ENCODE measurements at places on chromosomes 7 and 10.

DNA sequence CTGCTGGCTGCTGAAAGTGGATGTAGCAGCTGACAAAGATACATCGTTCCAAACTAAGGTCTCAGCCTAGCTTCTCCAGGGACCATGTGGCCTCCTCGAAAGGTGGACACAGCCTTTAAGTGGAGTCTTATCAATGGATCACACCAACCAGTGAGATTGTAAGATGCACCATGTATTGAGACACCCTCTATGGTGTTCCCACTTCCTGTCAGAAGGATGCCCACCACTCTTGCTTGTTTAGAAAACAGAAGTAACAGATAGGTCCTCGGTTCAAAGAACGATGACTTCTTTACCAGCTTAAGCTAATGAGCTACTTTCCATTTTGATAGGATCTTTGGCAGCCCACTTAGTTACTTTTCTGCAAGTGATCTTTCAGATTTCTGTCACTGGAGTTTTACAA lies 34.3 kb downstream of the SLC25A13 start:
- DNase-seq, result no peak

DNA sequence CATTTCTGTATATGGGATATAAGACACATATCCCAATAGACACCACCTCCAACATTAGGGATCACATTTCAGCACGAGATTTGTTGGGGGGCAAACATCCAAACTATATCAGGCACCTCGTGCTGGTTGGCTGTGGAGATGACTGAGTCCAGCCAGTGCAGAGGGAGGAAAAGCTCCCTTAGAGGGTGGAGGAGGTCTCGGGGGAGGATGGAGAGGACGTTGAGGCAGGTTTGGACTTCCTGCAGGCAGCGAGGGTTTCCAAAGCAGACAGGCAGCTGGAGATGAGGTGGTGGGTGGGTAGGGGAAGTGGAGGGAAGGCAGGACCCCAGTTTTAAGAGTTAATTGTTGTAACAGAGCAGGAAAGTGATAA lies 56.7 kb downstream of the EEPD1 start:
- no peak for DNase-seq

DNA sequence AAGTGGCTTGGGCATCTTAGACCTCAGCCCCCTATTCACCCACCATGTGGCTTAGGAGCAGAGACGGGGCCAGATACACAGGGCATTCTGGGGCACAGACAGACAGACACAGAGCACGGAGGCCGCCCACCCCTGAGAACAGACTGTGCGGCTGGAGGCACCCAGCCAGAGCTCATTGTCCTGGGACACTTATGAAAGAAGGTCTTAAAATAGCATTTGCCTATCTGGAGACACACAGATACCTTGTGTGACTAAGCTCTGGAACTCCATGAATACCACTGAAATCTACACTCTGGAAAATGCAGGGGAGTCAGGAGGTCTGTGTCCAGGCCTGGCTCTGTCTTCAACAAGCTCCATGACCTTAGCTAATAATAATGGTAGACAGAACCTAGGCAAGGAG lies 41.4 kb upstream of the ADO start:
- DNase-seq, result no peak

DNA sequence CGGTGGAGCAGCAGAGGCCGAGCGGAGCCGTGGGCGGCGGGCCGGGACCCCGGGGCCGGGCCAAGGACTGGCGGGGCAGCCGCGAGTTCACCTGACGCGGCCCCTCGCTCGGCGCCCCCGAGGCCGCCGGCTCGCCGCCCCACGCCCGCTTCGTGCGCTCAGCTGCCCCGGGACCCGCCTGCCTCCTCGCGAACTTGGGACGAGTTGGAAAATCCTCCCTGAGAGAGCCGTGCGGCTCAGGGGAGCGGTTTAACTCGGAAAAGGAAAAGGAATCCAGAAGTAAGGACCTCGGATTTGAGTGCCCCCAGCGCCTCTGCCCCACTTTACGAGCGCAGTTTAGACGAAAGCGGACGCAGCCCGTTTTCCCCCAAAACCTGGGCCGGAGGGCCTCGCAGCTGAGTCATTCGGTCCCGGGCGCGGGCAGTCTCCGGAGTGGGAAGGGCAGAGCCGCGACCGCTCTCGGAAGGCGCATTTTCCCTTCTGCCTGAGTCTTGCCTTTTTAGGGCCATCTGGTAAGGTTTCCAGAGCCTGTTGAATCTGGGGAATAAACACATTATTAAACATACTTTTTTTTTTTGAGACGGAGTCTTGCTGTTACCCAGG lies 744 bp downstream of the CREM start:
- DNase-seq, result peak; percentile 53

- no peak for DNase-seq
Observed at GRCh38 chr10:8438603-8439002, 384.1 kb downstream of the GATA3 start.

DNA sequence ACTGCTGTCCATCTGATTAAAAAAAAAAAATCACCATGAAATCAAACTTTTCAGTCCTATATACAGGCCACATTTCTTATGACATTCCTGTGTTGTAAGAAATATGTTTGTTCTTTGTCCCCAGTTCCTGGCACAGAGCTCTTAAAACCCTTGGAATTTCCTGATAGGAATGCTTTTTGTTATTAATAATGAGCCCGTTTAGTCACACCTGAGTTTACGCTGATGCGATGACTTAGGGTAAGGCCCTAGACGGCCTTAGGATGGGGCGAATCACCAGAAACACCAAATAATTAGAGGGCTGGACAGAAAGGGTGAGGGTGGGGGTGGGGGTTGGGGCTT lies 17.5 kb downstream of the TSPAN15 start:
- no peak for DNase-seq

GRCh38 chr7:107233981-107234380 lies 65.2 kb downstream of the HBP1 start:
- no peak for DNase-seq

DNA sequence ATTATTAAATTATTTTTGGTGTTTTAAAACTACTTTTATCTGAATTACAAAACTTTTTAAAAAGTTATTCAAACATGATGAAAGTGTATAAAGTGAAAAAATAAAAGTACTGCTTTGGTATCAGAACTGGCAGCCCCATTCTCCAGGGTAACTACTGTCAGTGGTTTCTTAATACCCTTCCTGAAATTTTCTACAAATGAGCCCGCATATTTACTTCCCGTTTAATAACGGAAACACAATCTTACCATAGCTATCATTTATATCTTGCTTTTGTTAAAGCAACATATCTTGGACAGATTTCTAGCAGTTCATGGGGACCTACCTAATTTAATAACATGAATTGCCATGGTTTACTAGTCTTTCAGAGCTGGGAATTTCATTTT lies 249.9 kb downstream of the RNLS start:
- no peak for DNase-seq

DNA sequence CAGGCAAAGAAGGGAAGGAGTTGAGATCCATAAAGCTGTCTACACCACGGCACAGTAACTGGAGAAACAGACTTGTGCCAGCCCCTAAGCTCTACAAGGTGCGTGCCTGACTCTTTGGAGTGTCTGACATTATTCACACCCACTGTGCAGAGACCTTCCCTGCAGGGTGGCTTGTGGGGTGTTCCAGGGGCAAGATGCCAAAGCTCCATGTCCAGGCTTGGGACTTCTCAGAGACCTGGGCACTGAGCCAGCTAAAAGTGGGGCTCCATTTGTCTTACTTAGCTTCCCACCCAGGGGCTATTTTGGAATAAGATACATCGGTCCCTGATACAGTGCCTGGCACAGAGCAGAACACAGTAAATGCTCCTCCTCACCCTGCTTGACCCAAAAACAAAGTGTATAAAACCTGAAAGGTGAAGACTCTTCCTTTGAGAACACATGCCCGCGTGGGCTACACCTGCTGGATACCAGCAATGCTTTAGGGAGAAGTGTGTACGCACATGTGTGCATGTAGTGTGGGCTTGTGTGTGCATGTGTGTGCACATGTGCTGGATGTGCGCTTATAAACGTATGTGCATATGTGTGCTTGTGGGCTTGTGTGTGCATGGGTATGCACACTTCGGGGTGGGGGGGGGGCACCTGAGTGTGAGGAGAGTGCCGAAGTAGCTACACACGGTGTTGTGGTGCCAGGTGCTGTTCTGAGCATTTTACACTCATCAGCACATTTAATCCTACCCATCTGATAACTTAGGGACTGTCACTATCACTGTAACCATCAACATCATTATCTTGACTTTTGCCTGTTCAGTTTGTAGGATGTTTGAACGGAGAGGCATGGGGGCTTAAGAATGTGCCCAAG lies 143.0 kb downstream of the ARHGAP22 start:
- DNase-seq, result peak; percentile 1

DNA sequence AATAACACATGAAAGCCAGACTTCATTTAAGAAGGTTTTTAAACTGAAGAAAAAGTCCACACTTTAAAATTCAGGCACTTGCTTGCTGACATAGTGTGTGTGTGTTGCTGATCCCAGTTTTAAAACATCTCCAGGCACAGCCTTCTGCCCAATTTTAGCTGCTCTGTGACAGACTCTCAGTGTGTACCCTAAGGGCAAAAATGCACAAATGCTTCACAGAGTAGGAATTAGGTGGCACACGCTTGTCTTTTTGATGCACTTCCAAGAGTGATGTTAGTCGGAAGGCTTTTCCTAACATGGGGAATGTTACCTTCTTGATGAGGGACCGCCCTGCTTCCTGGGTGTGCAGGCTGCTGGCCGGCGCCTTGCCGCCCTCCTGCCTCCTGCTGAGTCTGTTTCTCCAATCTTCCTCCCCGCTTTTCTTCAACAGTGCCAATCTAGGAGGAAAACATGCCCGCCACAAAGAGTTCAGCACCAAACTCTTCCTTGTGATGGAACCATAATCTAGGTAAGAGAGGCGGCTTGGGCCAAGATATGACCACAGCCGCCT lies 122.3 kb downstream of the SVIL start:
- no peak for DNase-seq

- no peak for DNase-seq
Observed at GRCh38 chr10:72801263-72801868, 92.2 kb upstream of the OIT3 start.

GRCh38 chr10:90130321-90131086 lies 429.1 kb downstream of the KIF20B start:
- no peak for DNase-seq

DNA sequence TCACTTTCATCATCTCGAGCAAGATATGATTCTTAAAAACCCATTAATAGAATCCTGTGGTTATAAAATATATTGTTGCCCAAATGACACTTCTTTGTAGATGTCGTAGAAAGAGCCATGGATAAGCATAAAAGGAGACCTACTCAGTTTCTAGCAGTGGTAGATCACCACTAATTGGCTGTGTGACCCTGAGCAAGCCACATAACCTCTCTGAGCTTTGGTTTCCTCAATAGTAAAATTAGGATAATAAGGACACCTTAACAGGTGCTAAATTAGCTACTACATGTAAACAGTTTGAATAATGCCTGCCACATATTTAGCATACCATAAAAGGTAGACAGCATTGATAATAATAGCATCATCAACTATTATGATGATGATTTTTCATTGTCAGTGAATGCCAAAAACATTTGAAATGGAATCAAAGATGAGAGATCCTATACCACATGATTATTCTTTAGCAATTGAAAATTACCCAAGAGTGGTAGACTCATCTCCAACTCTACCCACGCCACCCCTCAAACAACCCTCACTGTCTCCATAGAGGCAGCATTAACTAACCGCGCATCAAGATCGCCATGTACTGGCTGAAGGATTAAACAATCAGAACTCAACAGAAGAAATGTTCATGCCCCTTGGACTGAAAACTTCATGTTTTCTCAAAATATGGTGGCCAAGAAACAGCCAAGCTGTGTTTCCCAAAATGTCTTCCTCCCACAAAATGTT lies 45.8 kb downstream of the CHST15 start:
- no peak for DNase-seq

DNA sequence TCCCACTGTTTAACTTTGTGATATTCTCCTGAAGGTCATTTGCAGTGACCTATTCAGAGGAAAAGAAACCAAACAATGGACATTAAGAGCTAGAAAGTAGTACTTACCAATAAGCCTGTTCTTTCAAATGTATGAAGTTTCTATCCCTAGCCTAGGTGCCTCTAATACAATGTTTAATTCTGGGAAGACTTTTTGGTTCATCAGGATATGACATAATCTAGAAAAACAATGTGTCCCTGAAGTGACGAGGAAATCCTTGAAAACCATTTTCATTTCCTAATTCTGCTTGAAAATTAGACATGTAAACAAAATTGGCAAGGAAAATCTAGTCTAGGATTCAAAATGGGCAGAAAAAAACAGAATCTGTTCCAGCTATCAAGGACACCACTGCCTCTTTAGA lies 36.1 kb downstream of the ARHGAP19 start:
- DNase-seq, result no peak

DNA sequence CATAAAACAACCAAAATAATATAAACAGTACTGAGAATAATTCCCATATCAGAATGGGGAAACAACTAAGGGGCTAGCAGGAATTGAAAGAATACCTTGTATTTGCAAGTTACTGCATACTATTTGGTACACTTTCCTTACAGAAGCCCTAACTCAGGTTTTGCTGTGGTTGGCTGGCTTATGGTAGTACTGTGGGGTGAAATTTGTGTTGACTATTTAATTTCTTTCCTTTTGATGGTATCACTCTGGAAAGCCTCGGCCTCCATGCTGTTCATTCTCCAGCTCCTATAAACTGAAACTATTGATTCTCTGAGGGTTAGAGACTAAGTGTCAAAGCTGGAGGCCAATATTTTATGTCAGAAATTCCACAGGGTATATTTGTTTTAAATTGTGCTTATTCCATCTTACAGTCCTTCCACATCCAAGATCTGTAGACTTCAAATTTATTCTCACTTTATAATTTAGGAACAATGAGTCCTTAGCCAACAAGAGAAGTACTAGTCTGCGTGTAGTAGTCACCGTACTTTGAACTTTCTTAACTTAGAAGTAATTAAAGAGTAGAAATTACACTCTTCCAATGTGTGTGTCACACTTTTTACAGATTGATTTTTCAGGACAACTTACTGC lies 13.4 kb downstream of the SKIDA1 start:
- no peak for DNase-seq

DNA sequence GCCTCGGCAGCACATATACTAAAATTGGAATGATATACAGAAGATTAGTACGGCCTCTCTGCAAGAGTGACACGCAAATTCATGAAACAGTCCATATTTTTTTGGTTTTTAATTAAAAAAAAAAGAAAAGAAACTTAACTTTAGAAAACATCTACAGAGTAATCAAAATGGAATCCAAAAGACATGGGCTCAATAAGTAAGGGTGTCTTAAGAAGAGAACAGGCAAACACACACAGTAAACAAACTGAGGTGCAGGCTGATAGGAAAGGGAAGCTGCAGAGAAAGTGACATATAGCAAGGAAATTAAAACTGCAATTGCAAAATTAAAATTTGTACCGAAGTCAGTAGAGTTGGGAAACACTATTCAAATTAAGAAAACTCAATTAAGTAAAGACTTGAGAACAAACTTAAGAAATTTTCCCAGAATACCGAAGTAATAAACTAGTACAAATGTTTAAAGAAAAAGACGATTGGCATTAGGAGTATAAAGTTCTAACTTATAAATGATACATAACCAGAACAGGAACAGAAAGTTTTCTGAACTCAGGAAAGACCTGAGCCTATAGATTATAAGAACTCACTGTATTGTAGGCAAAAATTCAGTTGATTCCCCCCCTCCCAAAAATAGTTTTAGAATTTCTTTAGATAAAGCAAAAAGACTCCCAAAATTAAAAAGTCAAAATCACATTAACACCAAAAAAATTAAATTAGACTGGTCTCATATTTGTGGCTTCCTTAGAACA lies 16.3 kb downstream of the MTPN start:
- no peak for DNase-seq

- DNase-seq, result no peak
Observed at GRCh38 chr10:33721509-33721908, 387.0 kb upstream of the NRP1 start.

- no peak for DNase-seq
Observed at GRCh38 chr7:22871661-22872060, 49.0 kb upstream of the TOMM7 start.

GRCh38 chr10:30528429-30528786 lies 94.4 kb downstream of the MAP3K8 start:
- DNase-seq, result no peak

GRCh38 chr7:129332254-129333035 lies 101.8 kb upstream of the STRIP2 start:
- no peak for DNase-seq
